ENCODE measurements at places on chromosomes 7 and 10.
A peak's percentile ranks its signal among the peaks of the same experiment; 100 is the strongest.

DNA sequence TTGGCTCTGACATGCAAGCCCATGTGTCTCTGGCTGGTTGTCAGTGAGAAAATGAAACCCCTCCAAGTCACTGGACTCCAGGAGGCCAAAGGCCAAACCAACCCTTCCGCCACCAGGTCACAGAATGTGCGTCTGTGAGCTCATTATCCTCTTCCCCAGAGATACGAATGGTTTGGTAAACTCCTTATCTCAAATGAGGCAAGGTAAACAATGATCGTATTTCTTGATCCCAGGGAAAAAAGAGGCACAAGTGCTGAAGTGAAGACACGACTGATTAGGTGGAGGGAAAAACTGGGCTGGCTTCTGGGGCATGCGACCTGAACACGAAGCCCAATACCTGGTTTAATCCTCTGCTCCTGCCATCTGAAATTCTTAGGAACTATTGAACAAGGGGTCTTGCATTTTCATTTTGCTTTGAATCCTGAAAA, 70.6 kb upstream of the ARID5B start:
- no peak for DNase-seq

GRCh38 chr7:50152486-50152885, 59.4 kb upstream of the ZPBP start:
- no peak for DNase-seq

- DNase-seq = no peak
These were observed 4.3 kb upstream of the ZNF503 start for GRCh38 chr10:75405598-75406461.

DNA sequence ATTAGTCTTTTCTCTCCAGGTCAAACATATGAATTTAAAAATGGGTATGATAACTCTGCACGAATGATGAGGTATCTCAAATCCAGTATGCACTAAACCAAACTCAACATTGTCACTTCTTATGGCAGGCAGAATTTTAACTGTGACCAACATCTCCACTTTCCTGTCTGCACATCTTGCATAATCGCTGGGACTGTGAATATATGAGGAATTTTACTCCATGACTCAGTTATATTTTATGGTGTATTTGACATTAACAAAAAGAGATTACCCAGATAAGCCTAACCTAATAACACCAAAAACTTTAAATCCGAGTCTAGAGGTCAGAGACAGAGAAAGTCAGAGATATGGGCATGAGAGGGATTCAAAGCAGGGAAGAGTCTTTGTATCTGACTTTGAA, 454.5 kb upstream of the SEMA3D start:
- DNase-seq = no peak

GRCh38 chr7:1691601-1692514, 21.8 kb downstream of the ELFN1 start:
- DNase-seq = peak; percentile 62

All from midbrain (tissue), 1 donor.